ENCODE measurements at places on chromosomes 2 and 18.
A peak's percentile ranks its signal among the peaks of the same experiment; 100 is the strongest.

- no peak for DNase-seq
Observed at GRCh38 chr18:79056827-79057367, 12.3 kb upstream of the ATP9B start.

DNA sequence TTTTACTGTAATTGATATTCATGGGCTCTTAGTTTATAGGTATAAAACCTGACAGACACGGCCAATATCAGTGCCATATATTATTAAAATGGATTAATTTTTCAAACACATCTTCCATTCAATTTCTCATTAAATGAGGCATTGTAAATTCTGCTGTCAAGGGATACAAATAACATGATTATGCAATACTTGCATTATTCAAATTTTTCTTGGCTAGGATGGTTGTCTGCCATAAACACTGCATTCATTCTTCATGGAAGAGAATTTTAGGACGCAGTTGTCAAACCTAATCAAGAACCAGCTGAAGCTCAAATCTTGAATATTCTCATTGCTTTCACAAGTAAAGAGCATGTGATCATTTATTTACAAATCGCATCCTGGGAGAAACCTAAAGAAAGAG, 255.6 kb downstream of the RDH14 start:
- no peak for DNase-seq

- DNase-seq: no peak
Observed at GRCh38 chr2:178269438-178270224, 75.3 kb downstream of the OSBPL6 start.

DNA sequence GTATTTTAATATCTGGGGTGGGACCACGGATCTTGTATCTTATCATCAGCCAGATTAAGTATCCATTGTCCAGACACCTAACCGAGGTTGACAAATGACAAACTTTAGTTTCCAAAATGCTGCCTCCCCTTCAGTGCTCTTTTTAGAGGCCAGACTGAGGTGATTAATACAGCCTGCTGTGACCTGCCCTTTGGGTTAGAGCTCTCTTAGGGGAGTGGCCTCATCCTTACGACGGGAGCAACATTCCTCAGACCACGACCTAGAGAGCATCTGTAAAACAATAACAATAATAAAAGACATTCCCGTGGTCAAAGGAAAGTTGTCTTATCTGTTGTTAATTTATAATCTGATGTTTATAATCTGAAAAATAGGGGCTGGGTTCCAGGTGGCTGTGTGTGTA, 405.3 kb downstream of the LPIN1 start:
- DNase-seq: no peak

- no peak for DNase-seq
Observed at GRCh38 chr2:196248467-196249094, 77.2 kb upstream of the STK17B start.

DNA sequence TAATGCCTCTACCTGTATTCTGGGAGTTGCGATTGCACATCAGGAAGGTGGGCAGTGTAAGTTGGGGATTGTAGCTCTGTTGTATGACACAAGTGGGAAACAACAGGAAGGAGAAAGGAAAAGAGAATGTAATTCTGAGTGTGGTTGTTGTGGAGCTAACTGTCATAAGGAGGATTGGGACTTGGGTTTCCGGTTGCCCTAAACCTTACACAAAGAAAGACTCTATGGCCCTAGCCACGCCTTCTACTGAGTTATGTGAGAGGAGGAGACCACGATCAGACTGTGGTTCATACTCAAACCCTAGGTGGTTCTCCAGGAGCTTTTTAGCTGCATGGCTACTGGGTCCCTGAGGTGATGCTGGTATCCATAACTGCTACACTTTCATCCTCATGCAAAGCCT, 86.5 kb downstream of the TANC1 start:
- no peak for DNase-seq

GRCh38 chr2:128568106-128568505, 249.4 kb upstream of the HS6ST1 start:
- DNase-seq: no peak

DNA sequence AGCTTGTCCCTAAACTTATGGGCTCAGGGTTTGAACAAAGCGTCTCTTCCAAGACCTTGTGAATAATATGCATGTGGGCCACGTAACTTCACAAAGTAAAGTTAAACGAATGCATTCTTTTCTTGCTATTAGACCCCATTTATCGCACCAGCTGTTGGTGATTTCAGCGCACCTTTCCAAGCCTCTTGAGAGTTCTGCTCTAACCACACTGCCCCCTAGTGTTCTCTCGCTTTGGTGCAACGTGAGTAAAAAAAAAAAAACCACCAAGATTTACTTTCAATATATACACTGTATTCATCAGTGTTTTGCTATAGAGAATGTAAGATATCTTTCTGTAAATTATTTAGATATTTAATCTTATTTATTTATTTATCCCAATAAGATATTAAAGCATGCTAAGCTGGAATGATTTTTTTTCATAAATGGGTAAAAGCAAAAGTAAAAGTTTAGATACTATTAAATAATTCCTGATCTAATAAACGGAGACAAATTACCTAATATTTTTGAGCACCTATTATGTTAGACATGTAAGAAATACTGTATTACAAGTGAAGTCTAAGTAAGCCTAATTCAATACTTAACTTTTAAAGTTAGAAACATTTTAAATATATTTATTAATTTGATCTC, 459.5 kb downstream of the DLGAP1 start:
- DNase-seq: peak; percentile 45

- no peak for DNase-seq
Observed at GRCh38 chr2:216499641-216500218, 1.1 kb downstream of the RPL37A start.

GRCh38 chr2:101130081-101130480, 21.1 kb downstream of the TBC1D8 start:
- DNase-seq: no peak

GRCh38 chr2:102063487-102063911, 71.7 kb downstream of the IL1R2 start:
- no peak for DNase-seq

GRCh38 chr2:113248997-113249770, 29.5 kb downstream of the PAX8 start:
- DNase-seq: peak; percentile 89

DNA sequence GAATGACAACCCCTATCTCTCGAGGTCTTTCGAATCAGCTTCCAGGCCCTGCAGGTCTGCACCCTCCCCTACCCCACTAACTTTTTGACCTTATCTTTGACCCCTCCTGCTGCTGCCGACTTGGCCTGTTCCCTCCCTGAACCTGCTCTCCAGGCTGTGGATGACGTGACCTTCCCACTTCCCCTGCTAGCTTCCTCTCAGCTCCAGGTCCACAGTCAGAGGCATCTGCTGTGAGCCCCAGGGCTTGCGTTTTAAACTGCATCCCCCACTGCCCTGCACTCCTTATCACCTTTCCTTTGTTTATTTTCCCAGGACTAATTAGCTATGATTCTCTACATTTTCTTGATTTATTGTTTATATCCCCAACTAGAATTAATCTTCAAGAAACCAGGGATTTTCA, 71.2 kb upstream of the ALKAL2 start:
- no peak for DNase-seq

DNA sequence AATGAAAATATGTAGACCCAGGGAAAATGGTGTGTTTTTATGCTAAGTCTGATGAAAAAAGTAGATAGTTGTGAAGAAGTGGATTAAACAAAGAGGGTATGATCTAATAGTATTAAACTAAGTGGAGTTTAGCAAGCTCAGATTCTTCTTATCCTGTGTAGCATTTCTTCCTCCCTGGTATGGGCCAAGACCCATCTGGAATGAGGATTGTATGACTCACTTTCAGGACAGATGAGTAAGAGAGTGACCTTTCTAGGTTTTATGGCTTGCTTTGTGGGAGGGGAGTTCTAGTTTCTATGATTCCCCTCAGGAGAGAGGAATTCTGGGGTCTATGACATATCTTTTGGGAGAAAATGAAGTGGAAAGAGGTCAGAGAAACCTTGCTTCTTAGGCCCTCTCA, 550.1 kb downstream of the SPAG16 start:
- DNase-seq: peak; percentile 43

Measured in HS-27A (cell line).